ENCODE measurements at places on chromosomes 5 and 9.

DNA sequence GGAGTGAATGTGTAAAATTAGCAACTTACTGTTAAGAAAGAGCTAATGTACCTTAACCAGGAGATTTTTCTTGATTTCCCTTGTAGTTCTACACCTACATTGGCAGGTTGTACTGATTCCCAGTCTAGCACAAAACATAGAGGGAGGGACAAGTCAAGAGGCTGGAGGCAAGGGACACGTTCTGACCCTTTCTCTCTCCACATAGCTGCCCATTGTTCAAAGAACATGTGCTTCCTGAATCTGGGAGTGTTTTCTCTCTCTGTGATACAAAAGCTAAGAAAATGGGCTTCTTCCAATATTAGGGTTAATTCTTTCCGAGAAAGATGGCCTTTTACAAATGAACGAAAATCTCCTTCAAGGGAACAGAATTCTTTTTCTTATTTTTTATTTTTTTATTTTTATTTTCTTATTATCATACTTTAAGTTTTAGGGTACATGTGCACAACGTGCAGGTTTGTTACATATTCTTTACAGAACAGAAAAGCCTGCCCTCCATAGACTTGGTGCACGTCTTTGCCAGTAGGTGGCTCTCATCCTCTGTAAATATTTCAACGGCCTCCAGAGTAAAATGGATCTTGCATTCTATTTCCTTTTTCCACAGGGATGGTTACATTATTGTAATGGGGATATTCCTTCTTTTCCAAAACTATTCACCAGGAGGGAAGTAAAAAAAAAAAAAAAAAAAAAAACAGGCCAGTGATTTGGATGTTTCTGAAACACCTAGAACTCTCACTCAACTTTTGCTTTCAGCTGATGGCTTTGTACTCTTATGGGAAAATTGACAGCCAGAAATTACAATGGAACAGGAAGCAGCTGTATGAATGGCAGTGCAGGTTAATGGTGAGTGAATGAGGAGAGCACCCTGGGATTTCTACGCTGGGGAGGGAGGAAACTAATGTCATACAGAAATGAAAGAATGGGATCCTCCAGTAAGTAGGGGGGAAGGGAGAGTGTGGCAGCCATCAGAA lies 13.1 kb upstream of the IFNA5 start:
- peak; percentile 45 for DNase-seq

- DNase-seq, result no peak
Measured at GRCh38 chr5:38678076-38678475, 121.6 kb upstream of the LIFR start.

DNA sequence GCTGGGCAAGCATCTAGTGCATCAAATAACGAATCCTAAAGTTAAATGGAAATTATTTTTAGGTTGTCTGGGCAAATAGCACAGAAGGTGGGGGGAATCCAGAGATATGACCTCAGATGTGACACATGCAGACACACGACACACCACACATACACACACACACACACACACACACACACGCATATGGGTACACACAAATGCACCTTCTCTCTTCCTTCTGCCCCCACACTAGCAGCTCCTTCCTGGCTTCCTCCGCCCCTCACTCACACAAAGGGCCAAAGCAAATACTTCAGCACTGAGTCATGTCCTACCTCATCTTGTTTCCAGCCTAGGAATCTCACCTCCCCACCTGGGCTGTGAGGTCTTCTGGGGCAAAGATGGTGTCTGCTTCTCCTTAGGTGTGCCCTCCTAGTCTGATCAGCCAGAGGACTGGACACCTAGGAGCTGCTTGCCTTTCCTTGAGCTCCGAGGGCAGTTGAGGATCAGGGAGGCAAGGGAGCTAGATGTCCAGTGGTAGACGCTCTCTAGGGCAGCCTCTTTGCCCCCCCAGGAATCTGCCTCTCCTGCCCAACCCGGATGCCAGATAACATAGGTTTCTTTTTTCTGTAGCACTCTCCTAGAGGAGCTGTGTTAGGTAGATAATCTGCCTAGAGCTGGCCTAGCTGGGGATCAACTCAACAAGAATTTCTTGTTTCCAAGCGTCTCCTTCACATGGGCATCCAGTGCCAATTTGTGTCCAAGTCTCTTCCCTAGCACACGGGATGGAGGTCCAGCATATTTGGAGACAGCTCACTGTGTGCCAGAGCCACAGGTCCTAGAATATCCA lies 14.3 kb upstream of the JADE2 start:
- DNase-seq, result no peak

- no peak for DNase-seq
Measured at GRCh38 chr9:125177888-125178287, 11.7 kb downstream of the PPP6C start.

GRCh38 chr5:11494340-11494739 lies 409.9 kb downstream of the CTNND2 start:
- no peak for DNase-seq

- DNase-seq, result no peak
Measured at GRCh38 chr5:93302711-93303110, 278.3 kb downstream of the NR2F1-AS1 start.

- DNase-seq, result no peak
Measured at GRCh38 chr5:117652958-117653280, 1078.3 kb upstream of the SEMA6A start.

- no peak for DNase-seq
Measured at GRCh38 chr5:39102684-39103155, 28.5 kb upstream of the RICTOR start.

- DNase-seq, result no peak
Measured at GRCh38 chr9:130962418-130963316, 23.6 kb upstream of the FIBCD1 start.

DNA sequence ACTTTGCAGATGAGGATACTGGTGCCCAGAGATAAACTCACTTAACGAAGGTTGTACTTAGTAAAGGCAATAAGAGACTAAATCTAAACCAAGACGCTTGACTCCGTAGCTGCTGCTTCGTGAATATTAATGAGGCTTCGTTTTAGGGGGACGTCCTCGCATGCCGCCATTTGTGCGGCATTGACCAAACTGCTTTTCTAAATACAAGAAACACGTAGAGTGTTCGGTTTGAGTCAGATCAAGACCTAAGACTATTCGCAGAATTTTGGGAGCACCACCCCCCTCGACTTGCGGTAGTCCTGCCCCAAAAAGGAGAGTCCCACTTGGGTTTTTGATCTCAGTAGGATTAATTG lies 1.1 kb downstream of the NPM1 start:
- no peak for DNase-seq

All from CD4-positive, alpha-beta T cell treated with Interleukin-4 for 1 hour (primary cell).